ENCODE measurements at places on chromosomes 7 and 10. TPM values are rescaled to one million over a fixed set of nuclear protein-coding genes. Genes with fewer than 3 reads are reported as not detected.

DNA sequence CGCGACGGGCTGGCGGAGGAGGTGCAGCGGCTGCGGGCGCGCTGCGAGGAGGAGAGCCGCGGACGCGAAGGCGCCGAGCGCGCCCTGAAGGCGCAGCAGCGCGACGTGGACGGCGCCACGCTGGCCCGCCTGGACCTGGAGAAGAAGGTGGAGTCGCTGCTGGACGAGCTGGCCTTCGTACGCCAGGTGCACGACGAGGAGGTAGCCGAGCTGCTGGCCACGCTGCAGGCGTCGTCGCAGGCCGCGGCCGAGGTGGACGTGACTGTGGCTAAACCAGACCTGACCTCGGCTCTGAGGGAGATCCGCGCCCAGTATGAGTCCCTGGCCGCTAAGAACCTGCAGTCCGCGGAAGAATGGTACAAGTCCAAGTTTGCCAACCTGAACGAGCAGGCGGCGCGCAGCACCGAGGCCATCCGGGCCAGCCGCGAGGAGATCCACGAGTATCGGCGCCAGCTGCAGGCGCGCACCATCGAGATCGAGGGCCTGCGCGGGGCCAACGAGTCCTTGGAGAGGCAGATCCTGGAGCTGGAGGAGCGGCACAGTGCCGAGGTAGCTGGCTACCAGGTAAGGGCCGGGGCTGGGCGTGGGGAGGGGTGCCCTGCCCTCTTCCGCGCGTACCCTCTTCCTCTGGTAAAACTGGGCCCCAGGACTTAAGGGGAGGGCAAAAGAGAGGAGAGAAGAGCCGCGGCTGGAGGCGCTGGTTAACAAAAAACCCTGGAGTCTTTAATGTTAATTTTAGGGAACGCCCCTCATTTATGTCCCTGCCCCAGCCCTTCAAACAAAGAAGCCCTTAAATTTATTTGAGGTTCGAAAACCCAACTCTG is 987 bp downstream of the INA start:
- H3K36me3 ChIP-seq = no peaks in the 10 kb centered on the region
- peaks cover 64% of the 10 kb centered on the region for H3K27me3 ChIP-seq
- H3K4me3 ChIP-seq = peak overlapping the region; percentile 85

- no peak for DNase-seq
- no peaks in the 10 kb centered on the region for H3K27me3 ChIP-seq
- no peaks in the 10 kb centered on the region for H3K36me3 ChIP-seq
These were observed 111.2 kb downstream of the SAMD9 start for GRCh38 chr7:93006480-93007095.

GRCh38 chr7:16409777-16410176 is 11.6 kb downstream of the CRPPA start:
- no peak overlapping the region for H3K4me3 ChIP-seq
- no peak for DNase-seq
- H3K27ac ChIP-seq = no peak overlapping the region
- H3K4me1 ChIP-seq = no peaks in the 10 kb centered on the region
- H3K36me3 ChIP-seq = no peaks in the 10 kb centered on the region

DNA sequence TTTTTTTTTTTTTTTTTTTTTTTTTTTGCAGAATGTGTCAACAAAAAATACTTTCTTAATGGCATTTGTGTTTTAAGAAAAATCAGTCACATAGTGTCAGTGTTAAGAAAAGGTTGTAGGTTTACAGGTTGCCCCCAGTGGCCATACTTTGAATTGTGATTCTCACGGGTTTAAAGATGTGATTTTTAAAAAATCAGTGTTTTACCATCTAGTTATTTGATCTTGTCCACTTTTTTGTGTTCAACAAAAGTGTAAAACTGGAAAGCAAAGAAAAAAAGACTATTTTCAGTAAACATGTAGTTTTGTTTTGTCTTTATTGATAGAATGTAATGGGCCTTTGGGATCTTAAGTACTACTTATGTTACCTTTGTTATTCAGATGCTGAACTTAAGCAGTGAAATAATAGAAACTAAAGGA is 25.7 kb downstream of the SUV39H2 start:
- H3K27me3 ChIP-seq = no peaks in the 10 kb centered on the region
- no peak overlapping the region for H3K27ac ChIP-seq
- no peaks in the 10 kb centered on the region for H3K4me1 ChIP-seq
- H3K36me3 ChIP-seq = peaks cover 55% of the 10 kb centered on the region
- H3K4me3 ChIP-seq = no peak overlapping the region

GRCh38 chr10:132299371-132300336 is 8.1 kb downstream of the STK32C start:
- H3K27me3 ChIP-seq = no peaks in the 10 kb centered on the region
- no peak for DNase-seq
- no peaks in the 10 kb centered on the region for H3K36me3 ChIP-seq
- no peak overlapping the region for H3K4me3 ChIP-seq
- no peak overlapping the region for H3K27ac ChIP-seq

DNA sequence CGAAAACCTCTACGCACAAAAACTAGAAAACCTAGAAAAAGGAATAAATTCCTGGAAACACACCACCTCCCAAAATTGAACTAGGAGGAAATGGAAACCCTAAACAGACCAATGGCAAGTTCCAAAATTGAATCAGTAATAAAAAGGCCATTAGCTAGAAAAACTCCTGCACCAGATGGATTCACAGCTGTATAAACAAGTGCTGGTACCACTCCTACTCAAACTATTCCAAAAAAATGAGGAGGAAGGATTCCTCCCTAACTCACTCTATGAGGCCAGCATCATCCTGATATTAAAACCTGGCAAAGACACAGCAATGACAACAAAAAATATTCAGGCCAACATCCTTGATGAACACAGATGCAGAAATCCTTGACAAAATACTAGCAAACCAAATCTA is 228.2 kb downstream of the CHRM2 start:
- H3K27ac ChIP-seq = no peak overlapping the region
- no peak overlapping the region for H3K4me3 ChIP-seq
- no peak for DNase-seq

DNA sequence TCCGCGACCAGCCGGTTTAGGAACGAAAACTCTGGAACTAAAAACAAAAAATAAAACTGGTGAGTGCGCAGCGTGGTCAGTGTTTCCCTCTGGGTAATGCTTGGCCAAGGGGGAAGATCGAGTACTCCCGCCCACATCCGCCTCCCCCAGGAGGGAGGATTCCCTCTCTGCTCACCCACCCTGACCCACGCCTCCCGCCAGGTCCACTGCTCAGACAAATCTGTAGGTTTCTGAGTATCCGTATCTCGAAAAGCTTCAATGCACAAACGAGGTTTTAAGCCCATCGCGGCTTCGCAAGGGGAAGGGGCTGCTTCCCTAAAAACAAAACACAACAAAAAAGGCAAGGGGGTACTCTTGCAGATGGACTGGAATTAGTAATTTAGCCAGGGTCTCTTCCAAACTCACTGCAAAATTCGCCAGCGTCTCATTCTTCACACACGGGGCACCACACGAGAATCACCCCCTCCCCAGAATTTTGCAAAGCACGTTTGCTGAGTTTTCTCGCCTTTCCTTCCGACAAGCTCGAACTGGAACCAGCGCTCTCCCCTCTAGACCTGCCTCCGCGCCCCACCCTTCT is 75.2 kb downstream of the INSIG1 start:
- no peaks in the 10 kb centered on the region for H3K36me3 ChIP-seq
- peak overlapping the region; percentile 52 for H3K4me3 ChIP-seq
- no peak for DNase-seq
- peaks cover 28% of the 10 kb centered on the region for H3K4me1 ChIP-seq
- H3K27me3 ChIP-seq = peaks cover 96% of the 10 kb centered on the region
- no peak overlapping the region for H3K27ac ChIP-seq

DNA sequence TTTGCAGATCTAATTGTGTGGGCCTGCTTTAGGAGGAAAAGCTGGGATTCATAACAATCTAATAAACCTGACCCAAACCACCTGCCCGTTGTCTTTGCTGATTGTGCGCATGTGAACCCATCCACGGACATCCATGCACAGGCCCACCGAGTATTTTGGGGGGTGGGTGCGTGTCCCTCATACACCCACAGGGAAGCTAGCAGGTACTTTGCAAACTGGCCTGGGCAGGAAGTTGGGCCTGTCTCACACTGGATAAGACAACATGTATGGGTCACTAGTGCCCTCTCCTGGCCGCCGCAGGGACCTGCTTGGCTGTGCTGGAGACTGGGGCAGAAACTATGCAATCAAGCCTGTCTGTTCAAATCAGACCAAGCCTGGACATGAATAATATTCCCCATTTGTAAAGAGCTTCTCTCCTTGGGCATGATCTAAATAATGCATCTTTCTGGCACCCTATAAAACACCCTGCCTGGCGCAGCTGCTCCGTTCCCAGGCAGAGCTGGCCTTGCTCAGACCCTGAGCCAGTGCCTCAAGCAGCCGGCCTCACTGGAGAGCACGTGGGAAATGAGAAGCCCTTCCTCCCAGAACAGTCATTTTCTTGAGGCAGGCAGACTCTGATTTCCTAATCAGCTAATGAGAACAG is 15.8 kb downstream of the ECHDC3 start:
- 0 out of 2 replicates have a peak, but pooled peaks cover 2% of the 10 kb centered on the region for H3K4me1 ChIP-seq
- no peaks in the 10 kb centered on the region for H3K27me3 ChIP-seq
- H3K4me3 ChIP-seq = no peak overlapping the region
- peaks cover 2% of the 10 kb centered on the region for H3K36me3 ChIP-seq
- no peak overlapping the region for H3K27ac ChIP-seq

GRCh38 chr7:92815412-92815811 is 21.0 kb downstream of the CDK6 start:
- H3K4me3 ChIP-seq = no peak overlapping the region
- no peaks in the 10 kb centered on the region for H3K36me3 ChIP-seq
- no peaks in the 10 kb centered on the region for H3K27me3 ChIP-seq

- no peaks in the 10 kb centered on the region for H3K27me3 ChIP-seq
- no peak for DNase-seq
- no peak overlapping the region for H3K27ac ChIP-seq
- no peak overlapping the region for H3K4me3 ChIP-seq
These were observed 110.8 kb downstream of the ARHGAP22 start for GRCh38 chr10:48494073-48494472.

DNA sequence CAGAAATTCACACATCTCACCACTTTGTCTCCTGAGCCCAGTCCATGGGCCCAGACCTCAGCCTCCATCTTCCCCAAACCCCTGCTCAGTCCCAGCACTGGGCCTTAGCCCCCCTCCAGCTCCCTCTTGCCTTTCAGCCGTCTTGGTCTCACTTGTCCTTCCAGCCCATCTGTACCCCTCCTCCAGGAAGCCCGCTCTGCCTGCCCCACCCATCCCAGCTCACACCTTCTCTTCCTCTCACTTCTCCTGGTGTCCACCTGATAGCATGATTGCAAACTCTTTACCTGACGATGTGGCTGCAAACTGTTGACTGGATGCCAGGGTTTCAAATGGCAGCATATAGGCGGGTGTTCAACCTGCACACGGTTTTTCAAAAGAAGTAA is 96.6 kb downstream of the RGS10 start:
- no peaks in the 10 kb centered on the region for H3K36me3 ChIP-seq
- H3K4me1 ChIP-seq = no peaks in the 10 kb centered on the region
- H3K27me3 ChIP-seq = no peaks in the 10 kb centered on the region
- H3K4me3 ChIP-seq = no peak overlapping the region
- DNase-seq = no peak

VAX1 gene
- total RNA-seq = not detected

CFTR gene
- total RNA-seq = 1.2 TPM
